Left renal pelvis (tissue), 4 donors: ENCODE measurements at places on chromosomes 4 and X. TPM values are rescaled to one million over a fixed set of nuclear protein-coding genes. Genes with fewer than 3 reads are reported as not detected.
A peak's percentile ranks its signal among the peaks of the same experiment; 100 is the strongest.

DNA sequence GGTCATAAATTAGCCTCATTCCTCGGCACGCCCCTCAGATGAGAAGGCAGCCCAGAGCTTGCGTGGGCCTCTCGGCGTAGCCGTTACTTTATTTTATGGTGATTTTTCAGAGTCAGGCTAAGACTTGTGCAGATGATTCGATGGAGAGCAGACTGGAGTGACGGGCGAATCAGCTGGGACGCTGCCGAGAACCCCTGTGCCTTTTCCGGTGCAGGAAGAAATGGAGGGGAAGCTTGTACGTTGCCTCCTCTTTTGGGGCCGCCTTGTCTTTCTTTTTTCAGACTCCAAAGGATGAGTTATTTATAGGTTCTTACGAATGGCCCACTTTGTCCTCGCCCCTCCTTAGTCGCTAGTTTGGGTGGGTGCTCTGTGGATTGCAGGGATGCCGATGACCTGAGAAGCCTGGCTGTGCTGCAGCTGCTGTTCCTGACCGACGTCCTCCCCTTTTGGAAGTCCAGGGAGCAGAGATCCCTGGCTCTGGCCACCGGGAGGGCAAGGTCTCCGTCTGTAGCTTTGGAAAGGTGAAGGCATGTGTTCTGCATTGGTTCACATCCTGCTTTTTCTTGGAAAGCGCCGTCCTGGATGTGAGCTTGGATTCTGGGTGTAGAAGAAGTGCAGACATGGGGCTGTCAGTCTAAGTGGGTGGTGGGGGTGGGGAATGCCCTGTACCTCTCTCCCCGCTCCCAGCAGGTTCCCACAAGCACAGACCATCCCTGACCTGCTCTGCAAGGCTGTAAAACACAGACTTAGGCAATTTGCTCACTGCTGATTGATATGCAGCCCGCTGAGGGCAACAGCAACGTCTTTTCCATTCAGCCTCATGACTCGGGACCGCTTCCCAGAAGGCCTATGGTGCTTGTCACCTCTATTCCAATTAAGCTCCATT lies 9.3 kb downstream of the SORCS2 start:
- no peak for DNase-seq

DNA sequence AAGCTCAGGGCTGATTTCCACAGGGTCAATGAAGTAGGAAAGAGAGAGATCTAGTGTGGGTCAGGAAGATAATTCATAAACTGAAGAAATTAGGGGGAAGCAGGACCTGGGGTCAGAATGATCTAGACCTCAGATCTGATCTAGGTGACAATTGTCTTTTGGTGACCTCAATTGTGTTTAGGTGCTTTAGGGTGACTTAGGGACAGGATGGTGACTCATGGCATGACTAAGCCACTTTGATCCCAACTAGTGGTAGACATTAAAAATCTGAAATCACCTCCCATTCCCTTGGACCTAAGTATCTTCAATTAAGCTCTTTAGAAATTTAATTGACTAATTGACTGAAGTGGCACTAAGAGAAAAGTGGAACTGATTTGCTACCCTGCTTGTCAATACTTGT lies 36.7 kb upstream of the GRXCR1 start:
- no peak for DNase-seq

UGT2B11 gene
- 4.4 TPM for polyA plus RNA-seq

TMEM31 gene
- 1.3 TPM for polyA plus RNA-seq

TENM3 gene
- polyA plus RNA-seq: 16.7 TPM

DNA sequence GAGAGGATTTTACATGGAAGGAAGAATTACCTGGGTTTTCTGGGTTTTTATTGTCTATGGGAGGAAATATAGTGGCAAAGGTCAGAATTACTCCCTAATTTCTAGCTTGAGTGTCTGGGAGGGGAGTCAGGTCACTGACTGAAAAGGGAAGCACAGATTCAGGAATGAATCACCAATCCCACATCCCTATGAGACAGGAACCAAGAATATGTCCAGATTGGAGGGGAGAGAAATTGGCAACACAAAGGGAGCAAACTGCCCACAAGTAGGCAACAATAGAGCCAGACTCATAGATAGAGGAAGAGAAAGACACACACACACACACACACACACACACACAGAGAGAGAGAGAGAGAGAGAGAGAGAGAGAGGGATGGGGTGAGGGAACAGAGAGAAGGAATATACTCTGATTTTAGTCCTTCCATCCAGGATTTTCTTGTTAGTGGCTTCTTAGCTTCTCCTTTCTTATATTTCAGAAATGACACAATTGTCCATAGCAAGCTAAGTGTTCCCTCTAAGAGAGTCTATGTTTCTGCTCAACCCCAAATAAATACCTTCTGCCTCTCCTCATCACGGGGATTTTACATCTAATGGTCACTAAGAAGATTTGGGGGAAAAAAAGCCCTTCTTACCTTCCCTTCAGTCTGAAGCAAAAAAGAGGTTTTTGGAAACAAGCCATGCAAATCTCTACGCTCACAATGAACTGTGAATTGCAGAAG lies 12.0 kb downstream of the P2RY10 start:
- no peak for DNase-seq

- DNase-seq: no peak
Observed at GRCh38 chr4:6697131-6697530, 3.5 kb downstream of the S100P start.

DNA sequence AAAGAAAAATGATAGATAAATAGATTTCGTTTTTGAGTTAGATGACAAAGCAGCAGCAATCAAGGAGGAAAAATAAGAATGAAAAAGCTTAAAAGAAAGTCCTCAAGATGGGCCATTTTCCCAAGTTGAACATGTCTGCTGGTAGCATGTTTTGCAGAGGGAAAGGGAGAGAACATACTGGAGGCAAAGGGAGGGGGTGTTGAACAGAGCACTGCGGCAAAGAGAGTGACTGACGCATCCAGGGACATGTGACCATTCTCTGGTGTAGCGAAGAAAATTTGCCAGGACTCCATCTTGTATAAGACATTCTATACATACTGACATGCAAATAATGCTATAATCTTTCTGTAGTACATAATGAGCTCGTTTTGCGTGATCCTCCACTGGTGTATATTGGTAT lies 1.2 kb downstream of the LINC00632 start:
- no peak for DNase-seq

- DNase-seq: peak; percentile 46
Observed at GRCh38 chr4:47668810-47669408, 169.0 kb downstream of the CORIN start.

FATE1 gene
- not detected for polyA plus RNA-seq

DNA sequence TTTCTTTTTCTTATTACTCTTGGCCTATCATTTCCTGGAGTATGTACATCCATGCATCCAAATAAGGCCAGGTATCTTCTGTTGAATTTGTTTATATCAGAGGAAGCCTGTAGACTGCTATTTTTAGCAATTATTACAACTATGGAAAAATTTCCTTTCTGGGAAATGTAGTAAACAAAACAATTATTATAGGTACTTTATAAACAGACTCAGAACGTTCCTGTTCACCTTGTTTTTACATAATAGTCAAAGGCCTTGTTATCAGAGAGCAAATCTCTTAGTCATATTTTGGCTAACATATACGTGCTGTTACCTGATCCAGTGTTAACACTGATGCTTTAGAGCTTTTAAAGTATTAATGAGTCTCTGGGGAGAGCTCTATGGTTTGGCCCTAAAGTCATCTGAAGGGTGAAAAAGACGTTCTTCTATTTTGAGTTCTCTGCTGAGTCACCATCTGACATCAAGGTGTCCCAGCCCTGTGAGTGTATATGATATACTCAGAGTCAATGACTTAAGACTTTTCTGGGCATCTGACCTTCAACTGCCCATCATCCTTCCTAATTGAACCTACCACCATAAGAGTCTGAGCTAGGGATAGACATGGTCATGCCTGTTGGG lies 7.3 kb downstream of the SPARCL1 start:
- no peak for DNase-seq

- DNase-seq: no peak
Observed at GRCh38 chrX:147891896-147892295, 19.8 kb upstream of the FMR1 start.
